ENCODE measurements at places on chromosomes 4 and X.

- DNase-seq, result no peak
Measured at GRCh38 chr4:138964716-138965426, 50.7 kb upstream of the NOCT start.

- DNase-seq, result no peak
Measured at GRCh38 chr4:53547983-53548382, 43.3 kb downstream of the LNX1 start.

GRCh38 chr4:143514497-143514896 is 995 bp downstream of the SMARCA5 start:
- DNase-seq, result peak; percentile 8

GRCh38 chr4:687971-688853 is 739 bp downstream of the SLC49A3 start:
- no peak for DNase-seq

- DNase-seq, result no peak
Measured at GRCh38 chr4:152360045-152360410, 175.9 kb downstream of the FBXW7 start.

- no peak for DNase-seq
Measured at GRCh38 chrX:123169247-123169901, 14.7 kb upstream of the GRIA3 start.

DNA sequence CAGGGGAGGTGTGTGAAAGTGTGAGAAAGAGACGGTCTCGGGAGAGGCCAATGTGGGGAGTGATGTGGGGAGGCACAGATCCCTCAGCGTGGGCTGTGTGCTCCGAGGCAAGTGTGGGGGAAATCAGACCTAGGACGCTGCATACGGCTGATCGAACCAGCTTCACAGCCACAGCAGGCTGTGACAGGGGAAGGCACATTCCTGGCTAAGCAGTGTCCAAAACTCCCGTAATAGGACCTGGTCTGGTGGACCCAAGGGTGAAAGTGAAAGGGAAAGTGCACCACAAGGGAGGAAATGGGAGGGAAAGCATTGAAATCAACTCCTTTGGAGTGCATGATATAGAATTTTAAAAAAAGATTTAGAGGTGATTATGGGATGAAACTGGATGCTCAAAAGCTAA is 10.9 kb upstream of the RHOXF2 start:
- no peak for DNase-seq

DNA sequence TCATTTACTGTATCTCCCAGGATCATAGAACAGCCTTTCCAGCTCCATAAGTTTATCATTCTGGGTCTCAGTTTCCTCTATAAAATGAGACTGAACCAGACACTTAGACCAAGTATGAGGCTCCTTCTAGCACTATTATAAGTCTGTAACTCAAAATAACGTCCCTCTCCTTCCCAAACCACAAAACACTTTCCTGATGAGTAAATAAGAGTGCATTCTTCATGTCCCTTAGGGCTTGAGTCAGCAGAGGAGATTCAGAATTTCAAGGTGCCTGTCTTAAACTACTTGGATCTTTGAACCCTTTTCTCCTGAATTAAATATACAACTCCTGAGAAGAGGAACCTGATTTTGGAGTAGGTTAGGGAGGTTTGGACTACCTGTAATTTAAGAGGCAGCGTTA is 62.6 kb downstream of the GLRA2 start:
- DNase-seq, result no peak

GRCh38 chrX:150899191-150899757 is 806 bp upstream of the CD99L2 start:
- peak; percentile 23 for DNase-seq

DNA sequence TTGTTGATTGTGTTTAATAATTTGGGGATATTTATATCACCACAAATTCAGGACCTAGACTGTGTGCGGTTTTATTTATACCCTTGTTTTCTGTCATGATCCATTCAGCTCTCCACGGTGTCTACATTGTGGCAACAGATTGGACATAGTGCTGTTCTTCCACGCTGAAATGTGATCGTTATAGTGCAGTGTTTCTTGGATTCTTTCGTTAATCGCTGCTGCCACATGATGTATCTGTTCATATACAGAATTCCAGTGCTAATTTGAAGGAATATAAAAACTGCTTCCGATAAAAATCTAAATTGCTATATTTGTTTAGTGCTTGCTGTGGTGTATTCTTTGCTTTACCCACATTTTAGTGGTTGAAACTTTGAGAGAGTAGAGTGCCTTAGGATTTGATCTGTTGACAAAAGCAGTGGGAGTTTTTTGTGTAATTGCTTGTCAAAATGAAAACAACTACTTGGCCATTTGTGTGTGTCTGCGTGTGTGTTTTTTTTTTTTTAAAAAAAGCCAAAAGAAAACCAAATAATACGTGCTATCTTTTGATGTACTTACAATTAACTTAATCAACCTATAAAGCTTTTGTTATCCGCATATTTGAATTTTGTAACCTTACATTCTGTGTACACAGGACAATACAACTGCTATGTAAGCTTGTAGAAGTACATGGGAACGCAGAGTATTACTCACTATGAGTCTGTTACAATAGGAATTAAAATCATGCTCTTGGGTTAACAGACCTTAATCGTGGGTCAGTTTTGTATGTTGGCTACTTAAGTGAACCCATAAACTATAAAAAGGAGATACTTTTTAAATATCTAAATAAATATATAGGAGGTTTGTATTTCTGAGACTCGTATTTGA is 353.3 kb downstream of the ARHGAP24 start:
- no peak for DNase-seq

DNA sequence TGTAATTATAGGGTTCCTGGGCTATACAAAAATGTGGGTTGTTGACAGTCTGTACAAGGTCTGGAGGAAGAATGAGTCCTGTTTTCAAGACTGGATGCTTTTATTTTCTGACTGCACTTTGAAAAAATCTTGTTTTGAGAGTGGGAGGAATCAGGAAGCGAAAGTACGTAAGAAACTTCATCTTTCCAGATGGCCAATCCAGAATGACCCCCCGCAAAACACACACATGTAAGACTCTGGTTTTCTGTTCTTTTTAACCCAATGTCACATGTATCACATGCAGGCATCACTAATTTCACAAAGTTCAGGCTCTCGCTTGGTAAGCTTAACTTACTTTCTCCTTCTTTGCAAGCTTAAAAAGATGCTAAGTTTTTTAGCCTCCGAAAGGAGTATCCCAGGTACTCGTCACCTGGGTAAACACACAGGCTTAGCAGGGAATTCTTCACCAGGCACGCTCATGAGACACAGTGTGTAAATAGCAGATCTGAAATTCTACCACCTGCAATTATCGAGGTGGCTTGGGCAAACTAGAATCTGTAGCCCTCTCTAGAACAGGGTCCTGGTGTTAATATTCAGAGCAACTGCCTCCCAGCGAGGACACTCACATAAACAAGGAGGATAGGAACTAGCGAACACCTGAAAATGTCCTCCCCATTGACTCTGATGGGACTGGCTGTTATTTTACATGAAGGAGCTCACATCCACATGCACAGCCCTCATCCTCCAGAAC is 90.7 kb downstream of the NSUN7 start:
- no peak for DNase-seq

- no peak for DNase-seq
Measured at GRCh38 chrX:135528254-135528653, 7.8 kb downstream of the INTS6L start.

- DNase-seq, result no peak
Measured at GRCh38 chr4:78464265-78464664, 87.3 kb upstream of the ANXA3 start.

DNA sequence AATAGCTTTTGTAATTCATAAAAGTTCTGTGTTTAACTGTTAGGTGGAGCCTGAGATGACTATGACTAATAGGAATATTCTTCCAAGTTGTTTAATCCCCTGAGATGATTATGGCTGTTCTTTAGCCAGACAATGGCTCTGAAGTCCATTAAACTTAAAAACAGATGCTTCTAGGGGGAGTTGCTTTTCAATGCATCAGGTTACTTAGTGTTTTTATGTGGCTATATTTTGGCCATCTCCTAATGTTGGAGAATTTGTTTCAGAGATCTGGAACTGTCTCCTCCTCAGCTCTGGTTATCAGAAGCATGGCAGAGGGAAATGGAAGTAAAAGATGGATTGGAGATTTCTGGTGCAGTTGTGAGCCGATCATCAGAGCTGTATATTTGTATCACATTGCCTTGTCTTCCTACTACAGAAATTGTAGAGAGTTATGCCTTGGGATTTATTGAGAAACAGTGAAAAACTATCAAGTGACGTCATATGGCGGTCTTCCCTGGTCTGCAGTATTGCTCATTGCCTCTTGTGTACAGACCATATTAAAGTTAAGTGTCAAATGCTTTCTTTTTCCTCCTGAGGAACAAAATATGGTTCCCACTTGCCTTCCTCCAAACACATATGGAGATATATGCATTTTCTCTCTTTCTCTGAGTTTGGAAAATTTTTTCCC is 29.8 kb downstream of the SGMS2 start:
- no peak for DNase-seq

DNA sequence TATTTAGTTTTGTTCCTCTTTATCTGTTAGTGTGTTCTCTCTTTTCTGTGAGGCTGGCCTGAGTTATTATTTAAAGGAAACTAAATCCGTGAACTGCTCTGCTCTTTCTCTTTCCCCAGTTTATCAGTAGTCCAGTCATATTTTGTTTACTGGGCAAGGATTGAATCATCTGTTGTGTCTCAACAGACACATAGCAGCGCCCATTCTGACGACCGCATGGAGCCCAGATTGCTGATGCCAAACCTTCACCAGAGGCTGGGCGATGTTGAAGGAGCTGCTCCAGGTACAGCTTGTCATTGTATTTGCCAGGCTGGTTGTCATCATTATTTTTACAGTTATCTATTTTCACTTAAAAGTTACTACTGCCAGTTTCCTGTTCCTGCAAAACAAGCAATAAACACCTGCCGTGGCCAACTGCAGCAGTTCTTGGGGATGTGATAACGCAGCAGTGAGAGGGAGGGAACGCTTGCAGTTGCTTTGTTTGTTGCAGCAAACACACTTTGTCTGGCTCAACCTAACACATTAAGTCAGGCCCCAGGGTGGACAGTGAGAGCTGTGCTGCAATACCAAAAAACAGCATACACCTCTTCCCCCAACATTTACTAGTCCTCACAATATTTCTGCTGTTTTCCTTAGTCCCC is 10.1 kb downstream of the REELD1 start:
- DNase-seq, result no peak

GRCh38 chr4:143514901-143515300 is 1.4 kb downstream of the SMARCA5 start:
- no peak for DNase-seq

- no peak for DNase-seq
Measured at GRCh38 chr4:10007793-10008608, 13.3 kb downstream of the SLC2A9 start.

DNA sequence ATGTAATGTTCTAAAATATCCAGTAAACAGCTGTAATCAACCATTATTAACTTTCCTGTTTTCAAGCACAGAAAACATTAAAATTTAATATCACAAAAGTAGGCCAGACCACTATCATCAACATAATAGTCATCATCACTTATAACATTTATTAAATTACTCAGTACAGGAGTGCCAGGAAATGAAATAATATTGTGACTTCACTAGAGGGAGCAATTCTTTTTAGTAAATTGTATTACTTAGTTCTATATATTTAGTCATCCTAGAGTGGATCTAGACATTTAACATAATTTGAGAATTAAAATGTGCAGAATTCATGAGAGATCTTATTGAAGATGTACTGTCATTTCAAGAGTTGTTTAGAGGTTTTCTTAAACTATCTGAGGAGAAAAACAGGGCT is 33.6 kb downstream of the PITX2 start:
- DNase-seq, result no peak

DNA sequence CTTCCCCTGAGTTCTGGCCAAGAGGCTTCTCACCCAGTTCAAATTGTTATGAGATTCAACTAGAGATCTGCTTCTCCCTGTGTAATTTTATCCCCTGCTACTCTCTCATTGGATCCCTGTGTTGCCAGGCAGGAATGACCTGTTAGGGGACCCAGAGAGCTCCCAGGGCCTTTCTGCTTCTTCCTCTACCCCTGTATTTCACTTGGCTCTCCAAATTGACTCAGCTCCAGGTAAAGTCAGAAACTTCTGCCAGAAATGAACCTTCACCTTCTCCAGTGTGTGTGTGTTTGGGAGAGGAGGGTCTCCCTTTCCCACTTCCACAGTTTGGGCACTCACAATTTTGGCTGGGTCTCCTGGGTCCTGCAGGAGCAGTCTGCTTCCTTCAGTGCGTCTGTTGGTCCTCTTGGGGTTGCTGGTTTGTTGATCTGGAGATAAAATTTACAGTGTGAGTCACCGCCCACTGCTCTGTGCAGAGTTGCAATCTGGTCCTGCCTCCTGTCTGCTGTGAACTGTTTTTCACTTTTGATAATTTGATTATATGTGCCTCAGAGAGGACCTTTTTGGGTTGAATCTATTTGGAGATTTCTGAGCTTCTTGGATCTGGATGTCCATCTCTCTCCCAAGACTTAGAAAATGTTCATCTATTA is 112.4 kb upstream of the EDA2R start:
- DNase-seq, result no peak
